ENCODE measurements at places on chromosomes 11 and 22.

GRCh38 chr11:2293531-2293971 is 8.2 kb downstream of the C11orf21 start:
- no peak for DNase-seq

DNA sequence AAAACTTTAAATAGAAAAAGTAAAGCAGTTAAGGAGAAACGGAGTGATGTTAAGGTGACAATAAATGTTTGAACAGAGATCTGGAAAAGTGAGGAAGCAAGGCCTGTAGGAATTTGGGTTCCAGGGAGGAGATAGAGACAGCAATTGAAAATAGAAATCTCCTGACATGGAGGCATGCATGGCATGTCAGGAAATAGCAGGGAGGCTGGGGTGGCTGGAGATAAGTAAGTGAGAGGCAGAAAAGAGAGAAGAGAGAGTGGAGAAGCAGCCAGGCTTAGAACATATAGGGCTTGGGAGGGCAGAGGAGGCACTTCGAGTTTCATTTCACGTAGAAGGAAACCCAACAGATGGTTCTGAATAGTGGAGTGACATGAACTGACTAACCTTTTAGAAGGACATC is 185.5 kb downstream of the LRRC4C start:
- no peak for DNase-seq

- DNase-seq = no peak
Measured at GRCh38 chr11:92511522-92512203, 287.0 kb downstream of the FAT3 start.

- no peak for DNase-seq
Measured at GRCh38 chr22:42430528-42431125, 1.6 kb downstream of the NFAM1 start.

All from naive thymus-derived CD4-positive, alpha-beta T cell (primary cell).